ENCODE measurements at places on chromosomes 16 and 17. TPM values are rescaled to one million over a fixed set of nuclear protein-coding genes. Genes with fewer than 3 reads are reported as not detected.

The GSG1L gene
- not detected for polyA plus RNA-seq

The CACNG3 gene
- not detected for polyA plus RNA-seq

The RNF157 gene
- 2.2 TPM for polyA plus RNA-seq

DNA sequence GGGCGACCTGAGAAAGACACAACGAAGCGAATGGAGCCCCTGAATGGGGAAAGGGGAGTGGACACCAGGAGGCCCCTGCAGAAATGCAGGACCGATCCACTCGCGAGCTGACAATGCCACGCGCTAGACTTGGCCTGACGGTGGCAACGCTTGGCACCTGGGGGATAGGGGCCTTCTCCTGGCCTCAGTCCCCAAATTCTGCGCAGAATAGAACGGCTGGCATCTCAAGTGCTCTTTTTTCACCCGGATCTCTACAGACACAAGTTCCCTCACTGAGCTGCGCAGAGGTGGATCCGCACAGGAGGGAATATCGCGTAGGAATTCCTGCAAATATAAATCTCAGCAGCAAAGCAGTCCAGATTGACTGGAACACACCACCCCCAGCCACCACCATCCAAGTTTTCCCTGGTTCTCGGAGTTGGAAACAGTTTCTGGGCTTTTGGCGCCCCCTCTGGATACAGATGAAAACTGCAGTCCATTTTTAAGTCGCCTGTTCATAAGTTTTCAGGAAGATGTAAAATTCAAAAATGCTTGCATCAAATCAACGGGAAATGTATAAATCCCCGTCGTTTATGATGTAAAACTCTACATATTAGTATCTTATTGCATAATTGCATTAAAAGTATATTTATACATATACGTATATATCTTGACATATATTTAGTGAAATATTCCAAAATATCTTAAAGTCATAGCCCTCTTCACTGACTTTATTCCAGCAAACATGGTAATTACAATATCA is 2.3 kb upstream of the SOX9 start:
- peak; percentile 78 for DNase-seq

DNA sequence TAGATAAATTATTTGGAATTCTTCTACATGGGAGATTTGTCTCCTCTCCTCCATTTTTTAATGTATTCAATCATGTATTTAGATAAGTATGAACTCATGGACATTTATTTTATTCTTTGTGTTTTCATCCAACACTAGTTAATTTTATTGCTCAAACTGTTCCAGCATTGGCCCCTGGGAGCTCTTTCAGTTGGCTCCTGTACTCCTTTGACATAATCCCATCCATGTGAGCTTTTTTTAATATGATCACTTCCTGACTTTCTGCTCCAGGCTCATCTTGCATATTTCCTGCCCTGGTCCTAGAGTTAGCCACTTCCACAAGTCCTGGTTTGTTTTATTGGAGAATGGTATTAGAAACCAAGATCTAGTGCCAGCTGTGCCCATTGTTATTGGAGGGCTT is 419.0 kb upstream of the CDH11 start:
- no peak for DNase-seq

DNA sequence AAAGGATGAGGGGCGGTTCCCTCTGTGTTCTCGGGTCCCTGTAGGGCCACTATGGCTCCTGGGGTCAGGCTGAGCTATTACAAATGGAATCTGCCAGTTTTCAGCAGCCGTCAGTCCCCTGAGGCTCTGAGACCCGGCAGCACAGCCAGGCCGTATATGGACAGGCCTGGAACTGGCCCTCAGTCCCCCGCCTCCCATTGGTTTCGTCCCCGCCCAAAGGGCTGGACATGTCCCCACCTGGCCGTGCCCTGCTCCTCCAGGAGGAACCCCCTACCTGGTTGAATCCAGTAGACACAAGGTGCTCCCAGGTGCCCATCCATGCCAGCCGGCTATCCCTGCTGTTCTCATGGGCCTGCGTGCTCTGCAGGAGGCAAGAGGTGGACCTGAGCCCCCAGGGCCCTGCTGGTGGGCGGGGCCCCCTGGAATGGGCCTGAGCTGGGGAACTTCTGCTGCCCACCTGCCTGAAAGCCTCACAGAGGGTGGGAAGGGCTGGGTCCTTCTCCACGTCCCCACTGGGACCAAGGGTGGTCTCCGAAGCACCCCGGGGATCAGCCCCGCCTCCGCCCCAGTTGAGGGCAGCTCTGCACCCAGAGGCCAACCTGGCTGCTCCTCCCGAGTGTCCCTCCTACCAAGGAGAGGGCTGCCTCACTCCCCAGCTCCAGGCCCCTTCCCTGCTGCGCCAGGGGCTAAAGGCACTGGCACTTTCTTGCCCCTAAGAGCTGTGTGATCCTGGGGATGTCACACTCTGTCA is 16.8 kb downstream of the VASN start:
- DNase-seq: peak; percentile 67

GRCh38 chr16:7086822-7087616 is 245.6 kb upstream of the RBFOX1 start:
- DNase-seq: peak; percentile 33

GRCh38 chr17:81726004-81726403 is 13.9 kb downstream of the SLC25A10 start:
- DNase-seq: no peak
